ENCODE measurements at places on chromosomes 12 and 14.

DNA sequence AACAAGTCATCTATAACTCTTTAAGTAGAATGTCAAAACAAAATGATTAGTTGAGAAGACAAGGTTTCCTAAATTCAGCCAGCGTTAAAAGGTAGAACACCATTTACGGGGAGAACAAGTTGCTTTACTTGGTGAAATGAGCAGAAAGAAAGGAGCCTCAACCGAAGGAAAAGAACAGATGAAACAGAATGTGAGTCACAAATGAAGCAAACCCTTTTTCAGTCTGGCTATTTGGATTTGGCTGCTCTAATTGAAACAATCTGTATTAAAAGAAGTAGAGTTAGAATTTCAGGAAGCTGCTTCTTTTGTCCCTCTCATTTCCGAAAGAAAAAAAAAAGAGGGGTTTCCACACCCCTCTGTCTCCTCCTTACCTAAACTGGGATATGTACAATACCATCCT, 34.6 kb downstream of the CEP128 start:
- DNase-seq, result no peak

GRCh38 chr12:62900686-62901272, 34.2 kb downstream of the PPM1H start:
- no peak for DNase-seq

GRCh38 chr14:46279776-46280175, 371.8 kb downstream of the RPL10L start:
- no peak for DNase-seq

DNA sequence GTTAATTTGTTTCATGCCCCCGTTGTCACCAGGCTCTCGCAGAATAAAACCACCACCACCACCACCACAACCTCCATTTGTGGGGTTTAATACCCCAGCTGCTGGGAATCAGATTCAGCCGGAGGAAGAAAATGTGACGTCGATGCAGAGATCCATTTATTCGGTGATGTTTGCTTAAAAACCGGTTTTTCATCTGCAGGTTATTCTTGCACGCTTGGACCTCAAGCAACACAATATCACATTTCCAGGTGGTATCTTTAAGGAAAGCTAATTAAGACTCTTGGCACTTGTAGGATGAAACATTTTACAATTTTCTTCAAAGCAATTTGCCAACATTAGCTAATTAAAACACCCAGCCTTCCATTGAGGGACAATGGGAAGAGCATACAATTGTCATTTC, 39.8 kb downstream of the SPRING1 start:
- no peak for DNase-seq

- no peak for DNase-seq
Measured at GRCh38 chr14:35819591-35820540, 6.3 kb upstream of the BRMS1L start.

DNA sequence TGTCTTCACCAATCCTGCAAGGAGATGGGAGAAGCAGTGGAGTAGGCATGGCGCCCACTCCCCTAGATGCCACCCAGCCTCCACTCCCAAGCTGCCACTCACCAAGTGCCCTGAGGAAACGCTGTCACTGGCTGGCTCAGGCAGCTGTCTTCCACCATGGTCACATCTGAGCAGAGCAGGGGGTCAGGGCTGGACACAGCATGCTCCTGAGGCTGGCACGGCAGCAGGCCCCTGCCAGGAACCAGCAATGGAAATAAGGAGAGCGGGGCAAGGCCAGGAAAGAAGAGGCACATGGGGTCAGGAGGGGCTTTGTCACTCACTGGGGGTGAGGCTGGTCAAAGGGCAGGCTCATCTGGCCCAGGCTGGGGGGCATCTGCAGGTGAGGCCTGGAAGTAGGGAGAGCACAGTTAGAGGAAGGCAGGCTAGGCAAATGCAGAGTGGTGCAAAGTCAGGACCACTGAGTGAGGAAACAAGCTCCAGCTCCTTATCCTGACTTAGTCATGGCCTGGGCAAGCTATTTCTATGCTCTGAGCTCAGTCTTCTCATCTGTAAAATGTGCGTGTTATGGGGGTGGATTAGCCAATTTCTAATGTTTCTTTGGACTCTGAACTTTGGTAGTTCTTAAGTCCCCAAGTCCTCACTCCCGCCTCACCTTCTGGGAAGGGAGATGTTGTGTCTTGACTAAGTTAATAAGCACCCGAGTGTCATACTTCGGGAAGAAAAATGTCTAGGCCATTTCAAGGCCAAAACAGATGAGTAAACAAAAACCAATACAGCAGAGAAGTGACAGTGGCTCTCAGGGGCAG, 8.0 kb downstream of the NAB2 start:
- no peak for DNase-seq

DNA sequence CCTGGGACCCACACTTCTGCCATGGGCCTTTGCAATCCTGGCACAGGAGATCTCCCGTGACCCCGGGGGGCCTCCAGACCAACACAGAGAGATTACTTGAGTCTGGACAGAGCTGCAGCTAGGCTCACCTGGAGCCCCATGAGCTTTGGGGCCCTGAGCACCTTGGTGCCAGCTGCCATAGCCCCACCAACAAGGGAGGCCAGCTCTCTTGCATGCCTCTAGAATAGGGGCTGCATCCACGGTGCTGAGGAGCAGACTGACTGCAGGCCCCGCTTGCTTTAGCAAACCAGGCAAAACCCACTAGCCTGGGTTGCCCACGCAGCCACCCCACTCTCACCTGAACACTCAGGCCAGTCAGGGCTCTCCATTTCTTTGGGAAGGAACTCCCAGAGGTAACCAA, 3.7 kb upstream of the OR4N2 start:
- DNase-seq, result no peak

DNA sequence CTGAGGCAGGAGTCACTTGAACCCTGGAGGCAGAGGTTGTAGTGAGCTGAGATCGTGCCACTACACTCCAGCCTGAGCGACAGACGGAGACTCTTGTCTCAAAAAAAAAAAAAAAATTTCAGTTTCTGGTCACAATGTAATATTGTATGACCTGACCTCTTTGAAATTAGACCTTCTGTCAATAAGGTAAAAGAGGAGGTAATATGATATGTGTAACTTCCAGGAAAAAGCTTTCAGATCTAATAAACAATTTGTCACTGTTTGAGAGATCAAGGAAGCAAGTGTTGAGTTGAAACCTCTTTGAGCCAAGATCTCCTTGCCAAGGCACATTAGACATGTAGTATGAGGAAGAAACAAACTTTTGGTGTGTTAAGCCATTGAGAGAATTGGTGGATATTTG, 101.7 kb upstream of the ATF7IP start:
- DNase-seq, result no peak

GRCh38 chr12:124422570-124423523, 128.0 kb downstream of the RFLNA start:
- DNase-seq, result peak; percentile 26

DNA sequence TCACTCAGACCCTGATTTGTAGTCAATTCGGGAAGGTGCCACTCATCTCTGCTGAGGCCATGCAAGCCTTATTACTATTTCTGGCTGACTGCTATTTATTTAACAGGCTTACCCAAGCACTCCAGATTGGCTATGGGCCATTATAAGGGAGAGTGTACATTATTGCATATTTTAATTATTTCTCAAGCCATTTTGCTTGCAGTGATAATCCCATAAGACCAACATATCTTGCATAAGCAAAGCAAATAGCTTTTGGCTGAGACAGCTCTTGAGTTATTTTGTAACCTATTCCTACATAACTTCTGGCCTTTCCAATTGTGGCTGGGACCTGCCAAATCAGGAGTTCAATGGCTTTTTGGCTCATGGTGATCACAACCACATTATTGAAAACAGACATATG, 509.6 kb upstream of the USP15 start:
- no peak for DNase-seq

All from epithelial cell of proximal tubule (primary cell).